Aorta (tissue), 5 donors: ENCODE measurements at places on chromosomes 12 and 14. TPM values are rescaled to one million over a fixed set of nuclear protein-coding genes. Genes with fewer than 3 reads are reported as not detected.
A peak's percentile ranks its signal among the peaks of the same experiment; 100 is the strongest.

The ANAPC5 gene
- total RNA-seq = 118 TPM

DNA sequence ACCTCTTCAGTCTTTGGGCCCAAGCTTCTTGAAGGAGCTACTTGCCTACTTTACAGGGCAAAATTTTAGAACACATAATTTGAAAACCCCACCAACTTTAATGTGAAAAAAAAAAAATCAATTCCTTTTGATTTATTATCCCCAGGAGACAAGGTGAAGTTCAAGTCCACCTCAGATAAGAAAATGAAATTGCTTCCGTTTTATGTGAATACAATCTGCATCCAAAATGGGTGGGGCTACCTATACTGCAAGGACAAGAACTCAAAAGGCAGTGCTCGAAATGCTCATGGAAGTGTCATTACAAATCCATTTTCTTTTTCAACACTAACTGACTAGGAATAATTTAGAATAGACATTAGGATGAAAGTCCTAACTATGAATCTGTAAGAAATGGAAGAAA is 45.7 kb downstream of the SSPN start:
- DNase-seq = no peak

The ANG gene
- total RNA-seq = 19.7 TPM

The ARHGAP9 gene
- total RNA-seq = 16.2 TPM

GRCh38 chr14:61174441-61174891 is 106.7 kb downstream of the TMEM30B start:
- DNase-seq = no peak

The FBXL14 gene
- total RNA-seq = 8.0 TPM

- DNase-seq = peak; percentile 55
Measured at GRCh38 chr12:132124766-132125425, 19.2 kb downstream of the DDX51 start.

DNA sequence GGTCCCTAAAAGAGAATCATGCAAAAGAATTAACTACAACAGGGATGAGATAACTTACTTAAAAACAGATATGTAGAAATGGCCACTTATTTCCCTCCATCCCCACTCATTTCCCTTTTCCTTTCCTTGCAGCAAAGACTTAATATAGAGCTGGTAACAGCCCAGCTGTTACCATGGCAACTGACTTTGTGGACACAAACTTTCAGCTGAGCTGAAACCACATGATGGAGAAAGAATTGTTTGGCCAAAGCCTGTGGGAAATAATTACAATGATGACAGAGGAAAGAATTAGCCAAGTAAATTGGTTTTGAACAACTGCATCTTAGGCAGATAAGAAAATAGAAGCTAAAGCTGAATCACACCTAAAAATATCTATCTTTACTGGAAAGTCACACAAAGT is 364.9 kb downstream of the GALC start:
- DNase-seq = peak; percentile 71

GRCh38 chr14:57371013-57371412 is 19.4 kb upstream of the NAA30 start:
- DNase-seq = no peak

GRCh38 chr12:45737638-45738037 is 8.1 kb downstream of the ARID2 start:
- no peak for DNase-seq

- no peak for DNase-seq
Measured at GRCh38 chr12:1591034-1591433, 3.3 kb downstream of the FBXL14 start.

DNA sequence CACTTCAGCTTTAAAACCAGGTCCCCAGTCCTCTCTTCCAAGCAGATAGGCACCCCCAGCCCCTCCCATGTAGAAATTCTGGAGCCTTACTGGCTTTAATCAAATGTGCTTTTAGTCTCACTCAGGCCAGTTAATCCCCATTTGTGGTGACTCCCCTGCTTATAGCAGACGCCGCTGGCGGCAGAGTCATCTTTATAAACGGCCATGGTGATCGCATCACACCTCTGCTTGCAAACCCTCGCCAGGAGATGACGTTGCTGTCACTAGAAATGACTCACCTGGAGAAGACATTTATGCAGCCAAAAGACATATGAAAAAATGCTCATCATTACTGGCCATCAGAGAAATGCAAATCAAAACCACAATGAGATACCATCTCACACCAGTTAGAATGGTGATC is 369.3 kb downstream of the VRK1 start:
- no peak for DNase-seq

The OR11G2 gene
- total RNA-seq = not detected

DNA sequence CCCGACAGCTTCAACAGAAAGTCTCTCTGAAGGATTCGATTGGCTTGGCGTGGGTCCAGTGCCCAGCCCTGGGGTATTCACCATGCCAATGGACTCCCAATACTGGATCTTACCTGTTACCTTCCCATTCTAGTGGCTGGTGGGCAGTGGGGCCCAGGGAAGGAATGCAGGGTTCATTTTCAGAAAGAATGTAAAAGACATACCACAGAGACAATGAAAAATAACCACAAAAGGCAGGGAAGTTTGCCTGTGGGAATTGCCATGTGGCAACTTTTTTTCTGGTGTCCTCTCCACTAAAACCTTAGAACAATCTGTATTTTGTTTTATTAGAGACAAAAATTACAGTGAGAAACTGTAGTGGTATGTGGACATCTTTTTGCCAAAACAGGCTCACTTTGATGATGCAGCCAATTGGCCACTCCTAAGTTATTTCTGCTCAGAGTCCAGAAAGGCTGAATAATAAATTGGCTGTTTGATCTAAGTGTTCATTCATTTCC is 55.2 kb downstream of the PTGER2 start:
- DNase-seq = peak; percentile 77

DNA sequence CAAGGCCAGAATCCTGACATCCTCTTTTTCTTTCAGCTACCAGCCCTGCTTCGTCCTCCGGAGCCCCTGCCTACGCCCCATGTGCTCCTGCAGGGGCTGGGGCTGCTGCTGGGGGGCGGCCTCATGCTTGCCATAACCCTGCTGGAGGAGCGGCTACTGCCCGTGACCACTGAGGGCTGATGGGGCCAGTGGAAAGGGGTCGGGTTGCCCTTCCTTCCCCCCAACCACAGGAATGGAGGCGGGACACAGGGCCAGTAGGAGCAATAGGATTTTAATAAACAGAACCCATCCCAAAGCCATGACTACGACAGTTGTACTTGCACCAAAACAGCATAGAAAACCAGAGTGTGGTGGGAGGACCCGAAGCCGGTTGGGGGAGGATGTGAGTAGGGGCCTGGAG is 7.7 kb downstream of the SLC39A5 start:
- no peak for DNase-seq

DNA sequence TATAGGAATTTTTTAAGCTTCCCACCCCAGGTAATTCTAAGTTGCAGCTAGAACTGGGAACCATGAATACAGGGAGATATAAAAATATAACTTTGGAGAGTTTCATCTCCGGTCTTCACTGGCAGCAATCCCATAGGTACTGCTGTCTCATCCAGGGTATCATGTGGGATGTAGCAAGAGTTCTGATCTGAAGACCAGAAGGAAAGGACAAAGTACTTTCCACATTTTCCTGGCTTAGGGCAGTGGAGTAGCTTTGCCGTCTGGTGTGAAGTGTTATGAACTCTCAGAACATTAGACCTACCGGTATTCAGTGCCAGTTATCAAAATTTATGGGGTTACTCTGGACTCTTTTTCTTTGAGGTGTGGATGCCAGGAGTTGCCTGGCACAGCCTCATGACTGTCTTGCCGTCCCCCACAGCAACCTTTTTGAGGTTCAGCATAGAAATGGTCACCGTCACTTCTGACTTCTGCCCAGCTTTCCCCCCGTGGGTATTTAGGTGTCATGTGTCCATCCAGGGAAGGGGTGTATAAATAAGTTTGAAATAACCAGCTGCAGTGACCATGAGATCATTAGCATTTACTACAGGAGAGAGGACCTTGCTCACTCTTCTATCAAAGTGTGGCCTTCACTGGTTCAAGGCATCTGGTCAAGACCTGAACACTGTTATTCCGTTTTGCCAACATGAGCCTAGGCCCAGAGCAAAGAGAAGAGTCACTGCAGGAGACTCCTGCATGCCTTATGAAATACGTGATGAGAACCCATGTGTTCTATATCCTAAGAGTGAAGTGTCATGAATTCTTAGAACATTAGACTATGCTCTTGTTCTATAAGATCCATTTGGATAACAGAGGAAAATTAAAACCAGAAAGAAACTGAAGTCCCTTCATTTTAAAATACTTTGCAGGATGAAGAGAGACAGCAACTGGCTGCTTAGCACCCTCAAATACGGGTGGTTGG is 22.2 kb downstream of the TMEM233 start:
- DNase-seq = no peak

GRCh38 chr12:38669530-38669929 is 235.9 kb downstream of the CPNE8 start:
- DNase-seq = no peak

The TSPAN8 gene
- total RNA-seq = 7.5 TPM

The SLC6A12 gene
- total RNA-seq = 1.3 TPM

The KLRG1 gene
- total RNA-seq = 4.1 TPM

DNA sequence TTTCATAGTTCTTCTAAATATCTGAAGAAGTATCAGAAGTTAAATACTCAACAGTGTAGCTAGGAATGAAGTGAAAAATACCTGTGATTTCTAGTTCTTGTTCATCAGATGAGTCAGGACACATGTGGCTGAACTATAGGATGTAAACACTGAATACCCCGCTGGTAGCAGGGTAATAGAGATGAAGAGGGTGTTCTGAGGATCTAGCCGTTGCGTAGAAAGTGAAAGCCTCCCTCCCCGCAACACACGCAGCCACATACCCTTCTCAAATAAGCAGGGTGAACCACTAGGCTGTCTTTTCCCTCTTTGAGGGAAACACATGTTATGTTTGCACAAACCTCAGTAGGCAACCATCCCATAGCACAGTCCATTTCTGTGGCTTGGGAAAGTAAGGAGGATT is 16.4 kb upstream of the RNASE12 start:
- DNase-seq = no peak
